ENCODE measurements at places on chromosomes 3 and 15.

DNA sequence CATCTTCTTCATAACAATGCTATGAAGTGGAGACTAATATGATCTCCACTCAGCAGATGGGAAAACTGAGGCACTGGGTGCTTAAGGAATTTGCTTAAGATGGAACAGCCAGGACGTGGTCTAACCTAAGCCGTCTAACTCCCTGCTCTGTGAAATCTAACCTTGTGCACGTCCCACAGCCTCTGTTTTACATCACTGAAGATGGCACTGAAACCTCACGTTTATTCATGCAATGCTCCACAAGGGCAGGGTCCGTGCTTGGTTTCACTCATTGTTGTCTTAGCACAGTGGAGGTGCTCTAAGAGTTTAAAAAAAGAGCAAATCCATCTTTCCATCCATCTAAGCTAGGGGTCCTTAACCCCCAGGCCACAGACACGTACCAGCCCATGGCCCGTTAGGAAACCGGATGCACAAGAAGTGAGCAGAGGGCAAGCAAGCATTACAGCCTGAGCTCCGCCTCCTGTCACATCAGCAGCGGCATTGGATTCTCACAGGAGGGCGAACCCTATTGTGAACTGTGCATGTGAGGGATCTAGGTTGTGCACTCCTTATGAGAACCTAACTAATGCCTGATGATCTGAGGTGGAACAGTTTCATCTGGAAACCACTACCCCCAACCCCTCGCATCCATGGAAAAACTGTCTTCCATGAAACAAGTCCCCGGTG is 118.0 kb downstream of the FOXP1 start:
- DNase-seq = no peak

GRCh38 chr3:29601861-29602585 is 321.2 kb downstream of the RBMS3 start:
- DNase-seq = no peak

GRCh38 chr15:84034578-84035398 is 200.8 kb upstream of the GOLGA6L4 start:
- DNase-seq = peak; percentile 20

DNA sequence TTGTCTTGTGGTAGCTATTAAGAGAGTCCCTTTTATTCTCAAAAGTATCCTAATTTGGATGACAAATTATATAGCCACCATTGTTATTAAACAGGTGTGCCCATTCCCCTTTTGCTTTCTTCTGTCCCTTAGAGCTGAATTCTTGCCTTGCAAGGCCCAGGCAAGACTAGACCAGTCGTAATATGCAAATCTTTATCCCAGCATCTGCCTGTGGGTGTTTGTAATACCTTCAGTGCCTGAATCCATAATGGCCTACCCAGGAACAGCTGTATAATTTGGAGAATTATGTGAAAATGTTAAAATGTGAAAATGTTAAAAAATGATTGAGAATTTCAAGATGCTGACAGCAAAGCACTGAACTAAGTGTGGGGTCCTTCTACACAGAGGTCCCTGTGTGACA is 403.0 kb upstream of the RBMS3 start:
- no peak for DNase-seq

- no peak for DNase-seq
Measured at GRCh38 chr3:191074511-191074910, 124.5 kb upstream of the OSTN start.

DNA sequence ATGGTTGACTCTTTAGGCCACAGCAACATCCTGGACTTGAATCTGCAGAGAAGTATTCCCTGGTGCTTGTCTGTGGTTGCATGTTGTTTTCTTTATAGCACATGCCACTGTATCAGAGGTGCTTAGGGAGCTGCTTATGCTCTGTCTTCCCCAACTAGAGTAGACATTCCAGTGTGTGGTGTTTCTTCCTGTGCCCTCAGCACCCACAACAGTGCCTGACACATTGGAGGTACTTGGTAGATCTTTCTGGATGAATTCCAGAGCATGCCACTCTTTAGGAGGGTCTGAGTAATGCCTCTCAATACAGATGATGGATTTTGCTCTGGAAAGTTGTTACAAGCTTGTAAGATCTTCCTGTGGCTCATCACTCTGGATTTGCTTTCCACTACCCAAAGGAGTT is 117.6 kb downstream of the CHDH start:
- no peak for DNase-seq

GRCh38 chr3:186953011-186953487 is 22.7 kb downstream of the ST6GAL1 start:
- peak; percentile 90 for DNase-seq

DNA sequence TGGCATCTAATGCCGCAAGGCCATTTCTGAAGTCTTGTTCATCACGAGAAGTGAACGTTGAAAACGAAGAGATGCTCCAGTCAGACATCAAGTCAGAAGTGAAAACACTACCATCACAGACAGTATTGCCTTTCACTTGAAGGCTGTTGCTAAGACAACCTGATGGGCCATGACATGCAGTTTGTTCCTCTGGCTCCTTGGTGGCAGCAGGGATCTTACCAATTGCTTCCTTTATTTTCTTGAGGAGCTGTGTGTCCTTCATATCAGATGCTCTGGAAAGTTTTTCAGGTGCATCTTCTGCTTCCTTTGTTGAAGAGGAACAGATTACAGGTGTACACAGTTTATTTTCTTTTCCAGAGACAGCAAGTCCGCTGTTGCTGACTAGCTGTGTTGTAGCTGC is 30.7 kb upstream of the MYLK start:
- no peak for DNase-seq

DNA sequence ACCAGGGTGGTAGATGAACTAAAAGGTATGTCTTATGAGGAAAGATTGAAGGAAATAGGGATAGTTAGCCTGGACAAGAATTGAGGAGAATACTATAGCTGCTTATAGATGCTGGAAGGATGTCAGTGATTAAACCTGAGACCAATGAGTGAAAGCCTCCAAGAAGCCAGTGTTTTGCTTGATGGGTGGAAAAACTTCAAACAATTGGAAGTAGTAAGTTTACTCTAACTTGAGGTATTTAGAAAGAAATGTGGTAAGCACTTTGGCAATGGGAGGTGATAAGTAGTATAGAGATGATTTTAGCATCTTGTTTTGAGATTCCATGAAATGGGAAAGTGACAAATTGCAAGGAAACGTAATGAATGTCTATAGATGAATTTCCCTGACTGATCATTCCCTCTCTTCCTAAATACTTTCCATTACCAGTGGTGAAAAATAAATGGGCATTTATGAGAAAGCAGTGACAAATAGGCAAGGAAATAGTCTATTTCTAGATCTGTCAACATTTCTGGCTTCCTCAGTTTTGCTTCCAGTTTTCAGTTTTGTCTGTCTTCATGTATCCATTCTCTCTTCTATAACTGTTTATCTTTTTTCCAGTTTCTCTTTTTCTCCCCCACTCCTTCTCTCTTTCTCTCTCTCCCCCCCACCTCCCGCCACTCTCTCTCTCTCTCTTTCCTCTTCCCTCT is 19.2 kb downstream of the SLC15A2 start:
- DNase-seq = peak; percentile 13

DNA sequence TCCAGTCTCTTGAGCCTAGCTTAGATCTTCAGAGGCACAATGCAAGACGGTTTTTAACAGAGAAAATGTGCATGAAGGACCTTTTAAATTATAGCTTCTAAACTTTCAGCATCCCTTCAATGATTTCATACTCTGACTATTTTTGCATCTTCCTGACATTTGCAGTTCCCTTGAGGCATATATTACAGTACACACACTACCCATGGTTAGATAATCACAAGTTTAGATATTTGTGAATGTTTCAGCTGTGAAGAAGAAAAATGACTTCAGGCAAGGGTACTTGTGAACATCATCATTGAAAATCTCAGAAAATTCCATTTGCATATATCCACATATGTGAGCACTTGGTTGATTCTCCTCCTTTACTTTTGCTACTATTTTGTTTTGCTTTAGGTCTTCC is 341.5 kb downstream of the ROBO2 start:
- no peak for DNase-seq

- DNase-seq = no peak
Measured at GRCh38 chr3:62688050-62688449, 187.2 kb downstream of the CADPS start.

- peak; percentile 7 for DNase-seq
Measured at GRCh38 chr3:53921296-53921695, 29.6 kb upstream of the SELENOK start.

- no peak for DNase-seq
Measured at GRCh38 chr3:194925614-194926013, 239.9 kb downstream of the FAM43A start.

DNA sequence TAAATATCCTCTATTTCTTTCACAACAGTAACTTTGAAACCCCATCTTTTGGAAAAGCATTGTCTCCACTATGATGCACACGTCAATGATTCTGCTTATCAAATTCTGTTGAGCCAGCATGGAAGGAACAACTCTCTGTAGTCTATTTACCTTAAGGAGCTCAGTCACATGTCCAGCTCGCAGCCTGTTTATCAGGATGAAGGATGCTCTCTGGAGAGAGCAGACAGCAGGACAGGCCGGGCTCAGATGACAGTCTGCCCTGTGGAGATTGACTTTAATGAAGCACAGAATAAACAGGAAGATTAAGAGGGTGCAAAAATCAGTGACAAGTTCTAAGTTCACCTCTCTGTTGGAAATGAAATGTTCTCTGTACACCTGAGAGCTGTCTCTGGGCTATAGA is 30.6 kb upstream of the MNS1 start:
- no peak for DNase-seq

GRCh38 chr3:65098400-65098799 is 410.6 kb upstream of the ADAMTS9 start:
- DNase-seq = no peak

DNA sequence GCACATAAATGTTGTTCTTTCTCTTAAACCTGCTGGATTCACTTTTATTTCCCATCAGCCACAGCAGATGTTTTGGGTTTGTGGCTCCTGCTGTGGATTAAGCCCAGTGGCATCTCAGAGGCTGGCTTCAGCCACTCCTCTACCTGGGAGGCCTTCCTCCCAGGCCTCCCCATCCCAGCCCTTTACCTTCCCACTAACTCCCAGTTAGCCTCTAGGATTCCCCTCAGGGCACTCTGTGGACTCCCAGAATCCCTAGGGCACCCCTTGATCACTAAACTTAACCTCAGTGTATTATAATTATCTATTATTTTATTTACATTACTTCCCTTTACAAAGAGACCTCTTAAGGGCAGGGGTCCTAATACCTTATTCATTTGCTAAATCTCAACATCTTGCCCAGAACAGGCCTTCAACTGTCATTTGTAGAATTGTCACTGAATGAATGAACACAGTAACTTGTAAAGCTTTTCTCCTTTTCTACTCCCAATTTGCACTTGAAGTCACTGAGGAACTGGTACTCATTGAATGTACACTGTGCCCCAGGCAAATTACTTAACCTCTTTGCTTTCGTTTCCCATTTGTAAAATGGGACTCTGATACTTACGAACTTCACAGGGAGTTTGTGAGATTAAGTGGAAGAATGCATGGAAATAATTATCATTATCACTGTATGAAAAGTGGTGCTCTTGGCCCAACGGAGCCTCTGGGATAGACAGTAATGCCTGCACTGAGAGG is 8.3 kb downstream of the CCDC13 start:
- no peak for DNase-seq

GRCh38 chr3:7371693-7372572 is 511.0 kb downstream of the GRM7 start:
- no peak for DNase-seq

DNA sequence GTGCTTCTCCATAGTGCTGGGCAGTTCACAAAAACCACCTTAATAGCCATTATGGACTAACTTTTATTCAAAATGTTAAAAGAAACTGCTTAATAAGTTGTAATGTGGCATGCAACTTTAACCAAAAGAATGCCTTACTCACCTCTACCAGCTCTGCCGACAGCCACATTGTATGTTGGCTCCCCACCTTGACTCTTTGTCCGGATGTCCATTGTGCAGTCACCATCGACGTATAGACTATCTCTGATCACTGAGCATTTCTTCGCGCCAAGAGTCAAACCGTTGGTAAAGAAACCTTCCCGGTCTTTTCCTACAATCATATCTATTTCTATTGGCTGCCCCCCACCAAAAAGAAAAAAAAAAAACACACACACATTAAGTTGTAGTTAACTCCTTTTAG is 2.5 kb downstream of the PFN2 start:
- DNase-seq = no peak

- DNase-seq = peak; percentile 45
Measured at GRCh38 chr15:90101130-90101968, 919 bp downstream of the IDH2 start.

- peak; percentile 85 for DNase-seq
Measured at GRCh38 chr3:122975163-122975923, 52.2 kb downstream of the SEMA5B start.

DNA sequence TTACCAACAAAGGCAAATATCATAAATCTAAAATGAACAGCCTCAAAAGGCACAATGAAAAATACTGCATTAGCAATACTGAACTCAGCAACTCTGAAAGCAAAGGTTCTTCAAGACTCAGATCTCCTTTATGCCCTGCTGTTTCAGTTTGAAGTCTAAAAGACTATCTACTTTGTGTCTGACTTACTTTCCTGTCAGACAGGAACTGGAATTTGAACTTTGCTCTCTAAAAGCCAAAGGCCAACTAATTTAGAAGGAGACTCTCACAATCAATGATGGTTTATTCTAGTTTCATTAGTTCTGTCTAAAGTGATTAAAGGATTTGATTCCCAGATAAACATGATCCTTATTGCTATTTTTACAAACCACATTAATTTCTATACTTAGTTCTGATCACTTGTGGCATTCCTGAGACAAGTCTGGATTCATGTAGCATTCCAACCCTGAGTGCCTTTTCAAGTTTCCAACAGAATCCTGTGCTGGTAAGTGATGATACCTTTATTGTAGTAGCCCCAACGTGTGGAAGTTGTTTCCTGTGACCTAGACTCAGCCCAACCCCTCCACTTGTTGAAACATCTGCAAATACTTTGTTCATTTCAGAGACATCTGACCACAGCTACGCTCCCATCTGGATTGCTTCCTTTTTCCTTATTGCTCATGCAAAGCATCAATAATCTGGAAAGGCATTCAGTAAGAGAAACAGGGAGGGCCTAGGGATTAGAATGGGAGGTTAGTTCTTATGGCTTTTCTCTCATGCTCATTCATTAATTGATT is 14.9 kb upstream of the LEKR1 start:
- no peak for DNase-seq

DNA sequence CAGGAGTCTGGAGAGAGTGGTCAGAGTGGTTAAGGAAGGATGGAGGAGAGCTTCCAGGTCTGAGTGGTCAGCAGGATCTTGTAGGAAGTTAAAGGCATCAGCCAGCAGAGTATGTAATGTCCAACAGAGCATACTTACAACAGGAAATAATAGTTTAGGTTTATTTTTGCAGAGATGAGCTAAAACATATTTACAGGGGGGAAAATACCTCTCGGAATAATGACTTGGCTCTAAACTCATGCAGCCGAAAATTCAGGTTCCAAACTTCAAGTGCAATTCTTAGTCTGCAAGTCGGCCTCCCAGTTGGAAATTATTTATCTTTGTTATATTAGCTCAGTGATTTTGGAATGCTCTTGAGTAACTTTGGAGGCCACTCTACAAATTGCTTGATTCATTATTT is 385.0 kb upstream of the C2CD4B start:
- DNase-seq = no peak

DNA sequence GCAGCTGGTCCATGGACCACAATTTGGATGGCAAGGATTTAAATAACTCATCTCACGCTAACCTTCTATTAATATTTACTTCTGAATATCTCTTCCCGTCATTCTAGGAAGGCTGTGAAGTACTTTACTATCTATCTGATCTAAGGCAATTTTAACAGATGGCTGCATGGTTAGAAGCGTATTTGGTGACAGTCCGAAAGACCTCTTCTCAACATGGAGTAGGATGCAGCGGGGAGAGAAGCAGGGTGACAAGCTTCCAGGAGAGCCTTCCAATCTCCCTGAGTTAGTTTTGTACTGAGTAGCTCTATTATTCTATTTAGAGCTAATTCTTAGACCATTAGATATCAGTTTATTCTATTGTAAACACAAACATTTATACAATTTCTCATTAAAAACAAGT is 309.4 kb downstream of the PLCL2 start:
- DNase-seq = no peak
